Activated CD4-positive, alpha-beta T cell treated with anti-CD3 and anti-CD28 coated beads, Interleukin-2, amount 10 ng/mL, durations not matched to agents 24 days and 14 days (primary cell): ENCODE measurements at places on chromosomes 3 and 15.

- H3K27me3 ChIP-seq: peaks cover 24% of the 10 kb centered on the region
- H3K4me1 ChIP-seq: peaks cover 6% of the 10 kb centered on the region
- H3K27ac ChIP-seq: no peak overlapping the region
- DNase-seq: peak; percentile 38
Measured at GRCh38 chr15:25930931-25931330, 67.8 kb upstream of the ATP10A start.

GRCh38 chr15:33795070-33795469 is 173.2 kb upstream of the CHRM5 start:
- peaks cover 2% of the 10 kb centered on the region for H3K27me3 ChIP-seq
- no peaks in the 10 kb centered on the region for H3K4me1 ChIP-seq
- H3K27ac ChIP-seq: no peak overlapping the region
- no peaks in the 10 kb centered on the region for H3K36me3 ChIP-seq

DNA sequence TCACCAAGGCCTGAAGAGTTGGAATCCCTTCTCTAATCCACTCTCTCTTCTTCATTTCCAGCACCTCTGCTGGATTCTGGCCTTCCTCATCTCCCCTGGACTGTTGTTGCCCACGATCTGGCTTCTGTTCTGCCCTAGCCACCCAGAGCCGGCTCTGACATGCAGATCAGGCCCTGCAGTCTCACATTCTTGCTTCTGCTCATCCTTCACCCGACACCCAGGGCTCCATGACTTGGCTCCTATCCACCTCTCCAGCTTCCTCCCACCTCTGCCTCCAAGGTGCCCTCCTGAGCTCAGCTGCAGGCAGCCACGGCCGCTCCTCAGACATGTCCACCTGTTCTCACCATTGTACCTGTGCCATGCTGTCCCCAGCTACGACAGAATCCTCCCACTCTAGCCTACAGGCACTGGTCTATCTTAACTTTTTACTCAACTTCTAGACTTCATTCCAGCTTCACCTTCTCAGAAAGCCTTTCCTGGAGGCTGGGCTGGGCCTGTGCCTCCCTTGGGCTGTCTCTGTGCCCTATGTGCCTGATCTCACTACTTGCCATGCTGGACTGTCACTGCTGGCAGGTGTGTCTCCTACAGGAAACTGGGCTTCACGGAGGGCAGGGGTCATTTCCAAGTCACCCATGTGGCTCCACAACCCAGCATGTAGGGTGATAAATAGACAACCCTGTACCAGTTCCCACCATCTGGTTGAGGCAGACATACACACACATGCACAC is 16.0 kb upstream of the TBC1D21 start:
- DNase-seq: no peak
- H3K27ac ChIP-seq: no peak overlapping the region
- H3K4me3 ChIP-seq: no peak overlapping the region

- peak within 1 kb of the TSS; percentile 88 for H3K4me3 ChIP-seq
- H3K4me1 ChIP-seq: peaks cover 12% of the 10 kb centered on the region
- H3K27ac ChIP-seq: peak within 1 kb of the TSS; percentile 78
- DNase-seq: no peak
- no peaks in the 10 kb centered on the region for H3K36me3 ChIP-seq
Measured at GRCh38 chr3:127822041-127822681, at the start of gene MGLL. Gene MGLL, minus strand, starts transcription at chr3:127822515. Its CDS starts 197 bp downstream, at chr3:127822318.

DNA sequence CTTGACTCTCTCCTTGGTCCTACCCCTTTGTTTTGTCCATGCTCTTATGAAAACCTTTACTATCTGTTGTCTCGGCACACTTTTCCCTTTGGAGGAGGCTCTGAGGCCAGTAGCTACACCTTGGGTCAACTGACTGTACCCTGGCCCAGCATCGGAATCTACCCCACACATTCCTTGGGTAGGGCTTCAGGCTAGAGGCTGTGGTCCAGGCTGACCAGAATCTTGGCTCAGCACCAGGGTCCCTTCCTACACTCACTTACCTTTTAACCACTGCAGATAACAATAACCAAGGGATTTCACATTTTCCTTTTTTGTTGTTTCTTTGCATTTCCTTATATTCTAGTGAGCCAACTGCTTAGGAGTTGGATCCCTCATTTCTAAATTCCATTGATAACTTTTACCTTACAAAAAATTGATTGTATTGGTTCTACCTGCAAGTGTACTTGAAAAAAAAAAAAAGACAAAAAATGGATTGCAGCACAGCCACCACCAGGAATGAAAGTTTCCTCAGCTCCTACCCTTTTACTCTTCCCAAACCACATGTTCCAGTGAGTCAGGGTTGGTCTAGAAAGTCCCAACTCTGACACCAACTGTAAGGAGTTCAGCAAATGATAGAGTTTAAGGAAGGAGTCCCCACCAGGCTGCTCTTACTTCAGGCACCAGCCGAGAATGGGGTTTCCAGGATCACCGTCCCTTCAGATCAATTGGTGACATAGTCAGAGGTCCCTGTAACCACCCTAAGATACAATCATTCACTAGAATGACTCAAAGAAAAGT is 95.6 kb downstream of the FBLN2 start:
- no peak overlapping the region for H3K27ac ChIP-seq
- no peak for DNase-seq
- peaks cover 12% of the 10 kb centered on the region for H3K4me1 ChIP-seq
- peaks cover 30% of the 10 kb centered on the region for H3K27me3 ChIP-seq

DNA sequence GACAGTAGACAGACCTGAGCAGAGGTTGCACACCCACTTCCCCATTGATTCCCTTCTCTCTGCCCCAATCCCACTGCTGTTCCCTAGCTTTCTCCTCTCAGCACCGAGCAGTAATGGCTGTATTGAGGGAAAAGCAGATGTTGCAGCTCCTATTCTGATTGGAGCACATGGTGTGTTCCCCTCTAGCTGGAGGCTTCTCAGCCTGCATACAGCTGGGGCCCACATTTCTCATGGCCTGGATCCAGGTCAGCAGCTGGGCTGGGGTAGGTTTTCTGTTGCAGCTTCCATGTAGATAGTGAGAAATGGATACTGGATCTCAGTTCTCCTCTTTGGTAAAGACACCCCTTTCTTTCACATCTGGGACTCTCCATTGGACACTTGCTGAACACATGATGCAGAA is 50.1 kb downstream of the RYR3 start:
- H3K27me3 ChIP-seq: peaks cover 9% of the 10 kb centered on the region
- no peaks in the 10 kb centered on the region for H3K4me1 ChIP-seq
- H3K4me3 ChIP-seq: no peak overlapping the region
- H3K27ac ChIP-seq: no peak overlapping the region
- DNase-seq: no peak
- no peaks in the 10 kb centered on the region for H3K36me3 ChIP-seq

DNA sequence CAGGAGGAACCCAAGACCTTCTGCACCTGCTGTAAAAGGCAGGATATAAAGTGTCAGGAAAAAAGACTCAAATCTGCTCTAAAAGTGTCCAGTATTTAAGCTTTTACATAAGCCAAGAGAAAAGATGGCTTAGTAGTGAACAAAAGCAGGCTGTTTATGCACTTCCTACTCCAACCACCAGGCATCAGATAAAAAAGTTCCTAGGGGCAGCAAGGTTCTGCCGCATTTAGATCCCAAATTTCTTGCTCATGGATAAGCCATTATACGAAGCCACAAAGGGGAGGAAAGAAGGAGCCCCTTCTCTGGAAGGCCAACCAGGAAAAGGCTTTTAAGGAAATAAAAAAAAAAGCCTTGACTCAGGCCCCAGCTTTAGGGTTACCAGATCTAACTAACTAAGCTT is 10.6 kb upstream of the SLC9C1 start:
- H3K27ac ChIP-seq: no peak overlapping the region
- H3K36me3 ChIP-seq: no peaks in the 10 kb centered on the region
- no peaks in the 10 kb centered on the region for H3K4me1 ChIP-seq
- no peak overlapping the region for H3K4me3 ChIP-seq
- no peaks in the 10 kb centered on the region for H3K27me3 ChIP-seq

DNA sequence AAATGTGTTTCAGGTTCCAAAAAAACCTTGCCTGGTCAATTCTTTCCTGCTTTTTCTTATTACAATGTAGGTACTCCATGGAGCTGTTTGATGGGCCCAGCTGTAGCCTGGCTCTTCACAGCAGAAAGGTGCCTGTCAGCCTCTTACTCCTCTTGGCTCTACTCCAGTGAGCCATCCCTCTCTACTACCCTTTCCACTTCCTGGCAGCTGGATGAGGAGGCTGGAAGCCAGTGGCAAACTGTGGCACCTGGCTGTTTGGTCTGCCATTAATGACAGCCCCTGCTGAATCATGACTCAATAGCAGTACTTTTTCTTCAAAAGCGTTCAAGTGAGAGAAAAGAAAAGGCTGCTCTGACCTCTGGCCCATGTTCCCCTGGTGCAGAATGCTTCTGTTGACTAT is 618.1 kb downstream of the PYDC2 start:
- no peak overlapping the region for H3K4me3 ChIP-seq
- no peaks in the 10 kb centered on the region for H3K36me3 ChIP-seq
- H3K27ac ChIP-seq: no peak overlapping the region
- H3K4me1 ChIP-seq: no peaks in the 10 kb centered on the region

DNA sequence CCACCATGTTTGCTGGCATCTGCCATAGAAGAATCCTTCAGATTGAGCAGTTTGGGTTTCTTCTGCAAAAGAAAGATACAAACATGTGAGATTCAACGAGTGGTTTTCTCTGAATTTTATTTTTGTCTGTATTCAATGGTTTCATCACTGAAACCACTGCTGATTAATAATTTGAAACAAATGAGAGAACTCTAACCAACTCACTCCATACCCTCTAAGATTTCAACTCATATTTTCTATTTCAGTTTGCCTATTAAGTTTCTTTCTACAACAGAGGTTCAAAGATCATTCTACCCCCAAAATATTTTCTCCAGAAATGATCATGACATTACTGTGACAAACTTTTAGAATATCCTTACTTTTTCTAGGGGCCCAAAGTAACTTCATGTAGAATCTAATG is 38.7 kb upstream of the MAN2C1 start:
- H3K4me1 ChIP-seq: peaks cover 6% of the 10 kb centered on the region
- H3K27me3 ChIP-seq: no peaks in the 10 kb centered on the region
- H3K27ac ChIP-seq: peak overlapping the region; percentile 4
- no peak for DNase-seq
- peaks cover 69% of the 10 kb centered on the region for H3K36me3 ChIP-seq

GRCh38 chr15:95086531-95087252 is 855.3 kb downstream of the MCTP2 start:
- no peaks in the 10 kb centered on the region for H3K27me3 ChIP-seq
- H3K36me3 ChIP-seq: no peaks in the 10 kb centered on the region
- no peaks in the 10 kb centered on the region for H3K4me1 ChIP-seq
- no peak overlapping the region for H3K4me3 ChIP-seq
- no peak overlapping the region for H3K27ac ChIP-seq
- DNase-seq: no peak

DNA sequence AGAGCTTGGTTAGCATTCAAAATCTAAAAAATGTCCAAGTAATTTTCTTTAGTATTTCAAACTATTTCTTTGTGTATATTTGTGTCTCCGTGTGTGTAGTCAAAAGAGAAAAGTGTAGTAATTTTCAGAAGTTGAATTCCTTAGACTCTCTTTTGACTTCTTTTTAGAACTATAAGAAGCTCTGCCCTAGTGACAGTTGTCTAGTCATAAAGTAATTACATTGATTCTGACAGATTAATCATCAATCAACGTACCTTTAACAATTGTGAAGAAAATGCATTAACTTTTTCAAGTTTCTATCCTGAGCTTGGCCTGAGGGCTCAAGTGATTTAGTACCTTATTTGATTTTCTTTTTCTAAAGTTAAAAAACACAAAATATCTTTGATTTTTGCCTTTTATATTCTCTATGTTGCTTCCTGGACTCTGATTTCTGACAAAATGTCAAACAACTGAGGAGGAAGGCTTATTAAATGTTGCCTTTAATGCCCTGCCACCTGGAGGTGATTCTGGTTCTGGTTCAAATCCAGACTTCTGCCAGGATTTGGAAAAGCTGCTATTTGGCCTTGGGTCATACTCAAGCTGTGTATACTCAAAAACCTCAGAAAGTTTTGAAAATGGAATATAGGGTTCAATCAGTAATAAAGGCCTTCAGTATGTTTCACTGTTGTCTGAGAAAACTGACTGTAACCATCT is 653.6 kb downstream of the NSUN3 start:
- H3K36me3 ChIP-seq: no peaks in the 10 kb centered on the region
- no peak for DNase-seq
- H3K27me3 ChIP-seq: no peaks in the 10 kb centered on the region

GRCh38 chr15:74206801-74207281 is 4.3 kb upstream of the STRA6 start:
- H3K36me3 ChIP-seq: no peaks in the 10 kb centered on the region
- H3K4me3 ChIP-seq: no peak overlapping the region
- H3K27me3 ChIP-seq: peaks cover 16% of the 10 kb centered on the region
- peaks cover 2% of the 10 kb centered on the region for H3K4me1 ChIP-seq
- no peak for DNase-seq

DNA sequence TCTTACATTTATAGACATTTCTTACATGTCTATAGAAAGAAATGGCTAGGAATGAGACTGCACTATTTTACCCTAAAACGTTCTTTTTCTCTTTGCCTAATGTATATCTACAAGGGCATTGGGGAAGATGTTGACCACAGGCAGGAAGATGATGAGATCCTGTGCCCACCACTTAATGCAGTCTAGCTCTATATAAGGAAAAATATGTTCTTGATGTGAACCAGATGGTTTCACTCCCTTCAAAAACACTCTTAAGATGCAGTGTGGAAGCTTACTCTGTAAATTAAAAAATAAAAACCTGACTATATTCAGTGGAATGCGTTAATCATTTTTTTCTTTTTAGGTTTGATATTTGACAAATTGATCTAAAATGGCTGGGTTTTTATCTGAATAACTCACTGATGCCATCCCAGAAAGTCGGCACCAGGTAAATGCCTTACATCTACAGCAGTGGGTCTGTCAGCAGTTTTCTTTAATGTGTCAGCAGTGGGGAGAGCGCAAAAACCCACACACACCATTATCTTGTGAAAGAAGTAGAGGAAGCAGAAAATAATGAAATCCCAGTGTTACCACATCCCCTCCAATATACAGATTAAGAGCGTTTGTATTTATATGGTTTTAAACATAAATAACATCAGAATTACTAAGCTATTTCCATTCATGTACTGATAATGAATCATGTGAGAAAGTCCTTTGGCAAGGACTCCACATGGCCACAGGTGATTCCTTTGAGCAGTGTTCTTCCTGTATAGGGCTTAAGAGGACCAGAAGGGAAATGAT is 10.1 kb downstream of the AGTR1 start:
- no peaks in the 10 kb centered on the region for H3K4me1 ChIP-seq
- H3K4me3 ChIP-seq: no peak overlapping the region
- DNase-seq: no peak
- H3K27ac ChIP-seq: no peak overlapping the region
- no peaks in the 10 kb centered on the region for H3K27me3 ChIP-seq

- H3K27me3 ChIP-seq: no peaks in the 10 kb centered on the region
- no peaks in the 10 kb centered on the region for H3K36me3 ChIP-seq
- H3K27ac ChIP-seq: no peak overlapping the region
- H3K4me1 ChIP-seq: no peaks in the 10 kb centered on the region
- no peak overlapping the region for H3K4me3 ChIP-seq
Measured at GRCh38 chr3:159668990-159669476, 319.6 kb upstream of the IL12A start.

DNA sequence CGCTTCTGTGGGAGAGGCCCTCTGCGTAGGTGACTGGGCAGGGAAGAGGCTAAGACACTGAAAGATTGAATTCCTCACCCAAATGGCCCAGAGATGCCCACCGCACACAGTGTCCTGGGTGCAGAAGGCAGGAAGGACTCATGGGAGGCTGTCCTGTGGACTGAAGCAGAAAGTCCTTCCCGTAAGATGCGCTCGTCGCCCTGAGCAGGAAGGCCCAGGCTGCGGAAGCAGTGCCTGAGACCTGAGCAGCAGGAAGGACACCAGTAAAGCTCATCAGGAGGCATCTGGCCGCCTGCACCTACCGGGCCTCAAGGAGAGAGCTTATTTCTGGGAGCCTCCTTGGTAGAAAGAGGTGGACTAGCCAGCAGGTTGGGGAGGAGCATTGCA is 3.3 kb downstream of the PAK6 start:
- DNase-seq: no peak
- H3K27me3 ChIP-seq: peaks cover 21% of the 10 kb centered on the region
- peaks cover 7% of the 10 kb centered on the region for H3K4me1 ChIP-seq
- H3K36me3 ChIP-seq: no peaks in the 10 kb centered on the region
- no peak overlapping the region for H3K4me3 ChIP-seq
